ENCODE measurements at places on chromosomes 2 and 18.

GRCh38 chr2:26852405-26853306, 4.7 kb downstream of the DPYSL5 start:
- no peak for DNase-seq

GRCh38 chr18:13291745-13292447, 73.3 kb downstream of the LDLRAD4 start:
- no peak for DNase-seq

DNA sequence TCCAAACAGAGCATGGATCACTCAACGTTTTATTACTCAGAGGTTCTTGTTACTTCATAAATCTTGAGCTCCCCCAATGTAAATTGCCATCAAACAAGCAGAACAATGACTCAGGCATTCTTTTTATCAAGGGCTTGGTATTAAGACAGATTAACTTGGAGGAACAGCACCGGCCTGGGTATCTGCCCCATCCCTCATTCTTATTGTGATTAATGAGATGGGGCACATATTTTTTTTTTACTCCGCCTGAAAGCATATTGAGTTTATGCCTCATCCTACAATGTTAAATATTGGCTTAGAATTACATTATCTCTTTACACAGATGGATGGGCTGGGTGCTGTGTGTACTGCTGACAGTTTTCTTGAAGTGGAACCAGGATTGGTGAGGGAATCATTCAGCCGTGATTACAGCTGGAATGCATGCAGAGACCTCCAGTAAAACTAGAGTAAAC, 387.3 kb downstream of the CLIP4 start:
- no peak for DNase-seq

DNA sequence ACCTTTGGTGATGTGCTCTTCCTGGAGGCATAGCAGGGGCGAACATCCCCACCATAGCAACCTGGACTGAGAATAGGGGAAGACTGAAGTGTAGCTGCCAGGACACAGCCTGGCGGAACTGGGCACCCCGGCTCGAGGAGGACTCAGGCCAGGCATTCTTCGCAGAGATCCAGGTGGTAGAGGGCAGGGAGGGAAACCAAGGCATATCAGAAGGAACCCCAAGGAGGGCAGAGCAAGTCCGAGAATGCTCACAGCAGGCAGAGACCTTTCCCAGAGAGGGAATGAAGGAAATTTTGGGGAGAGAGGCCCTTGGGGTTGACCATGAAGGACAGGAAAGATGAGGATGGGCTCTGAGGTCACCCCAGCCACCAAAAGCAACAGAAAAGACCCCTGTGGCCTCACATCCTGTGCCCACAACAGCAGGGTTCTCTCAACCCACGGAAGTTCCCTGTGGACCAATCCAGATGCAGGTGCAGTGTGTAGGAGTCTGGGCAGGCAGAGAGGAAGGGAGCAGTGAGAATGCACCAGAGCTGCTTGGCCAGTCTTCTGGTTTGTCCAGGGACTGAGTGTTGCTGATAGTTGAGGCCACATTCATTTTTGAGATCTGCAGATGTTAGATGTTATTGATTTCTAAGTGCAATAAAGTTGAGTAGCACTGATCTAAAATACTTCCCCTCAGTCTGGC, 136.9 kb downstream of the PXDN start:
- no peak for DNase-seq
